Cardiac muscle cell (in vitro differentiated cells and primary cell): ENCODE measurements at places on chromosomes 3 and 15. TPM values are rescaled to one million over a fixed set of nuclear protein-coding genes. Genes with fewer than 3 reads are reported as not detected.

DNA sequence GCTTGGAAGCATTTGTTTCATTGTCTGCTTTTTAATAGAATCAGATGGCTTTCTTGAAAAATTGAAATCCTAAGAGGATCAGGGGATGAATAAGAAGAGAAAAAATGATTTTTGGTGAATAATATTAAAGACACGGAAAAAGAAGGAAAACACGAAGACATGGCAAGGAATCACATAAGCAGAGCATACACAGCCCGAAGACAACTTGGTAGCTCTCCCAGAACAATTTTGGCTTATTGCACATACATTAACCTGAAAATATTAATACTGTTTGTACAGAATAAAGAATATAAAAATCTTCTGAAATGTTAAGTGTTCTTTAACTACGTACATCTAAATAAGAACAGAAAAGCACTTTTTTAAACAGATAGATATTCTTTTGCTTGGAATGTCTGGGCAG, 150.0 kb downstream of the SHOX2 start:
- no peak for DNase-seq

GRCh38 chr3:10962481-10963036, 30.0 kb upstream of the SLC6A1 start:
- no peak for DNase-seq

- no peak for DNase-seq
Observed at GRCh38 chr3:182414586-182414985, 378.7 kb upstream of the ATP11B start.

DNA sequence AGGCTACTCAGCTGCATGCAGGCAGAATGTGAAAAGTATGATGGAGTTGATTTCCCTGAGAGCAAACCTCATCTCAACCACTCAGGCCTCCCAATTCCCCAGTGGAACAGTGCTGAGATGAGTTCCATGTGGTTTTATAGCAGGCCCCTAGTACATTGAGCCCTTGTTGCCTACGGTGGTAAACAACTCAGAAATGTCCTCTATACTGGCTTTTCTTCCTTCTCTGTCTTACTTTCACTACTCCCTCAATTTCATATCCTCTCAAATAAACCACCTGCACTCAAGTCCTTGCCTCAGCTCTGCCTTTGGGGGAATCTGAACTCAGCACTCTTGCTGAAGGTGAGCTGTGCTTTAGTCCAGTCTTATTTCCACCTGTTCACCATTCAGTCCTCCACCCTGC, 399.9 kb downstream of the PDCD6IP start:
- no peak for DNase-seq

DNA sequence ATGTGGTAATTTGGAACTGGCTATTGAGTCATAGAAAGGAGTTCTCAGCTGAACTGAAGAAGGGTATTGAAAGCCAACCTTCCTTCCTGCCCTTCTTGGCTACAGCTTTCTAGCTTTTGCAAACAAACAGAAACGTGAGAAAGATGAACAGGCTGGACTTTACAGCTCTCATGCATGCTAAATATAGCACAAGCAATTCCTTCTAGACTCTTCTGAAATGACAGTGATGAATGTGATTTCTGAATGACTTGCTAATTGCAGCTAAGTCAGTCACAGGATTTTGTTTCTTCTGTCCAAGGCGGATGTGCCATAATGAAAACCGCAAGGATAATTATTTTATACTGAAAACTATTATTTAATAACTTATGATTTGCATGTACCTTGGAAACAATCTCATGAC, 36.3 kb downstream of the BCHE start:
- no peak for DNase-seq

- no peak for DNase-seq
Observed at GRCh38 chr3:72116226-72116625, 331.3 kb upstream of the PROK2 start.

GRCh38 chr3:162332344-162332743, 835.7 kb downstream of the OTOL1 start:
- DNase-seq: no peak

- peak; percentile 67 for DNase-seq
Observed at GRCh38 chr15:98085003-98085639, 124.6 kb downstream of the ARRDC4 start.

- peak; percentile 34 for DNase-seq
Observed at GRCh38 chr3:37625690-37626360, 235.9 kb upstream of the CTDSPL start.

GRCh38 chr3:151697496-151697895, 36.2 kb upstream of the AADACL2 start:
- no peak for DNase-seq

GRCh38 chr15:76078285-76078877, 18.6 kb downstream of the TMEM266 start:
- DNase-seq: no peak

- DNase-seq: no peak
Observed at GRCh38 chr3:101851072-101851770, 1.9 kb downstream of the NFKBIZ start.

DNA sequence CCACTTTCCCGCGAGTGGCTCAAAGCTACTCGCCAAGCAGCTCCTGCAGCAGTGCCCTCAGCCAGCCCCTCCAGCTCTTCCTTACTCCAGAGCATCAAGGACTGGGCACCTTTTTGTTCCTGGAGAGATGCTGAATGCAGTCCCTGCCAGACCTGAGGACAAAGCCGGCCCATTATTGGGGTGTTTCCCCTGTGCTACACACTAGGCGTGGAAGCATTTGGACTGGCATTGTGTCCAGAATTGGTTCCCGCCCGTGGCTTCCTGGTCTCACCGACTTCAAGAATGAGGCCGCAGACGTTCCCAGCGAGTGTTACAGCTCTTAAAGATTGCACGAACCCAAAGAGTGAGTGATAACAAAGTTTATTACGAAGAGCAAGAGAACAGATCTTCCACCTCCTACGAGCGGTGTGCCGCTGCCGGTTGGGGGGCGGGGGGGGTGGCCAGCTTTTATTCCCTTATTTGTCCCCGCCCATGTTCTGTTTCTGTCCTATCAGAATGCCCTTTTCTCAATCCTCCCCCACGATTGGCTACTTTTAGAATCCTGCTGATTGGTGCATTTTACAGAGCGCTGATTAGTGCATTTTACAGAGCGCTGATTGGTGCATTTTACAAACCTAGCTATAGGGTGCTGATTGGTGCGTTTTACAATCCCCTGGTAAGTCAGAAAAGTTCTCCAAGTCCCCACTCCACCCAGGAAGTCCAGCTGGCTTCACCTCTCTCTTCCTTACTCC, 62.4 kb downstream of the NSMCE3 start:
- no peak for DNase-seq

DNA sequence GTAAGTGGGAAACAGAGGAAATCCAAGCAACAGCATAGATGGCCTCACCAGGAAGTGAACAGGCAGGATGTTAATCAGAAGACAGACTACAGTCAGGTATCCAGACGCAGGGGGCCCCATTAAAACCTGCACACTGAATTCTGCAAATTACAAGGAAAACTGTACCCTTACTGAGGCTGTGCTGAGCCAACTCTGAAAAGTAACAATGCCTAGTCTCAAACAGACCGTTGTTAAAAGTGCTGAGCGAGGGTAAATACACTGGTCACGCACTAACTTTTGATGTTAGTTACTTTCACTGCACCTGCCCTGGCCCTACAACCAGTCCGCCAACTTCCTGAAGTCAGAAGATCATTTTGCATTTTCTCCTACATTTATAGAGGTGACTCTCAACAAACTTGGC, 1.0 kb downstream of the TAMM41 start:
- DNase-seq: no peak

DNA sequence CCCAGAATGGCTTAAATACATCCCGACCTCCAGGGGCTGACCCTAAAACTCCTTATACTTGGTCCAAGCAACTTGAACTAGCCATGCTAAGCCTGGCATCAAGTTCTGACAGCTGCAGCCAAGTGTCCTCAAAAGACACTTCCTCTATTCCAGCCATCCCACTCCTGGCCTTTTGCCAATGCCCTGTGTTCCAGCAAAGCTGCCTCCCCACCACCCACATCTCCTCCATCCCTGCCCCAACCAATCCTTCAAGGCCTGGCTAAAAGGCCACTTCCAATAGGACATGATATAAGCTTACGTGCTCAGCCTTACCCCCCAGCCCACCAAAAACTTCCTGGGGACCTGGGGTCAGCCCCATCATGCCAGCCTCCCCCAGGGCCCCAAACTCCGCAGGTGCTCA, 40.9 kb downstream of the SEMA3G start:
- DNase-seq: no peak

DNA sequence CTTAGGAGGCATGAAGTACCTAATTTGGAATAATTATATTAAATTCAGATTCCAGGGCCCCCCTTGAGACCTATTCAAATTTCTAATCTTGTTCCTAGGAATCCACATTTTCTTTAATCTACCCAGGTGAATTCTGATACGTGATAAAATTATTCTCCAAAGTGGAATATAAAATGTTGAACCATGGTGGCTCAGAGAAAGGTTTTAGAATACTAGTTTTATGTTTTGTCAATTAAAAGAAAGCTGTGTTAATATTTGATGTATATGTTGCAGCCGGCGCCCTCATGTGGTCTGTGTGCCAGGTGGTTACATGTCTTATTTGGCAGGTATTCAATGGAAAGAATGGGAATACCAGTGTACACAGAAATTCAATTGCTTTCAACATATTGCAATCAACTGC, 321.8 kb downstream of the FEZF2 start:
- DNase-seq: peak; percentile 42

- DNase-seq: no peak
Observed at GRCh38 chr15:42038401-42038800, 17.6 kb upstream of the PLA2G4E start.

DNA sequence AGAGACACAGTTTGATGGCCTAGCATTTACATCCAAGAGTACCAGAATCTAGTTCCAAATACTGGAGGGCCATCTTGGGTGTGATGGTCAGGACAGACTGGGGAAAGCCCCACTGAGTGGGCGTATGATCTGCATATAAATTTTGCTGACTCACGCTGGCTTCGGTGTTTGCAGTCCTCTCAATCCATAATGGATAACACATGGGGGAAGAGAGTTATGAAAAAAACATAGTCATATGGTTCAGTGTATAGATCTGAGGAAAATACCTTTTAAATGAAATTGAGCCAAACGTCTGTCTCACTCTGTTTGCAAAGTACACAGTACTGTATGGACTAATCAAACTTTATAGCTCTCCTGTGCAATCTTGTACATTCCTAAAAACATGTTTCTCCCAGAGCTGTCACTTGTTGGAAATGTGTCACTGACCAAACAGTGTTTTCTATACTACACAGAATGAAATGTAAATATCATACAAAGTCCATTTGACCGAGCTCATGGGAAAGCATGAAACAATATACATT, 125.3 kb upstream of the THBS1 start:
- no peak for DNase-seq

DNA sequence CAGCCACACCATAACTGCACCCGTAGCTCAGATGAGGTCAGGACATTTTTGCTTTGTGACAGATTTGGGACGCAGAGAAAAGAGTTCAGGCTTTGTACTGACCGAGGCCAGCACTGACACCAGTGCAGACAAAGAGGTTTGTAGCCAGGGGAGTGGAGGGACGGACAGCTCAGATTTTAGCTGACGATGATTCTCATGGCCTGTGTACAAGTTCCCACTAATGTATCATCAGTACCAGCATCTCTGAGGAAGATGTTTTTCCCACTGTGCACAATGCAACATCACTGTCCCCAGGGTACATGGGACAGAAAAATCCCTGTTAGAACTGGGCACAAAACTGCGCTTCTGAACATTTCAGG, 112.7 kb downstream of the SLCO3A1 start:
- no peak for DNase-seq

DNA sequence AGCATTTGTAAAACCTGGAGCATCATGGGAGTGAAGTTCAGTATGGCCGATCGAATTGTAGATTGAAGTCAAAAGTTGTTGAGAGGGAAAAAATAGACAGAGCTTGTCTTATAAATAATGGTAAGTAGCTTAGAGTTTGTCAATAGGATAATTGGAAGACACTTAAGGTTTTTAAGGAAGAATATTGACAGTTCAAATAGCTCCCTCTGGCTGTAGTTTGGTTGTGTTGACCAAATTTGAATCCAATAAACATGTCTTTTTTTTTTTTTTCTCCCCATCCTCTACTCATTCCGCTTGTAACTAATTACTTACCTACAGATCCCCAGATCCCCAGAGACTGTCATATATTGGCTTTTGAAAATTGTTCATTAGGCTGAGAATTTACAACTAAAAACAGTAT, 677.0 kb downstream of the AGBL1 start:
- DNase-seq: no peak

DNA sequence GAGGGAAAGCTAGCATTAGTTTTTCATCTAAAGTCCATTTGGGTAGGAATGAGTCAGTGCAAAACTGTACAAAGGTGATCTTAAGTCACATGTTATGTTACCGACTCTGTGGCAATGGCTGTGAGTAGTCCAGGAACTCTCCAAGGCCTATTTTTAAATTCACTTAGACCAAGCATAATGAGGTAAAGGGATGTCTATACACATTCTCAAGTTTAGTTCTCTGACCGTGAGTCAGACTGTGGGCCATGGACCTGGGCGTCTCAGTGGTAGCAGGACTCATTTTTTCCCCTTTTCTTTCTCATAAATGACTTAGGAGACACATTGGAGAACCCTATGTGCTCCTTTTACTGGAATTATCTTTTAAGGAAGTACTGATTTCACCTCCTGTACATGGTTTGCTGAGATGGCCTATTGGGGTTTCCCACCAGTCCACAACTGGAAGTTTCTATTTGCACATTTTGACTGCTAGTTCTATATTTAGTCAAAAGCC, 488.7 kb upstream of the TPRG1 start:
- DNase-seq: no peak

The EIF2A gene
- total RNA-seq: 49.5 and 59.5 TPM in 2 replicates

The GRM2 gene
- total RNA-seq: 0.56 and 0.69 TPM in 2 replicates

The DBR1 gene
- 9.3 and 11.1 TPM in 2 replicates for total RNA-seq

The FHIT gene
- 3.4 and 12.5 TPM in 2 replicates for total RNA-seq

The CHRFAM7A gene
- total RNA-seq: 2.0 and 18.6 TPM in 2 replicates

The SCAMP2 gene
- total RNA-seq: 52.3 and 55.1 TPM in 2 replicates

The ZNF621 gene
- total RNA-seq: 10.9 and 17.3 TPM in 2 replicates

The MORC1 gene
- total RNA-seq: not detected in 2 replicates

The PARP9 gene
- 0.25 and 0.42 TPM in 2 replicates for total RNA-seq

The GP5 gene
- 0.83 and 0.95 TPM in 2 replicates for total RNA-seq

The ADGRG7 gene
- total RNA-seq: 43.2 and 46.5 TPM in 2 replicates

The ZIC4 gene
- total RNA-seq: not detected in 2 replicates

The SPATA12 gene
- total RNA-seq: not detected in 2 replicates
